ENCODE measurements at places on chromosomes 11 and 22. TPM values are rescaled to one million over a fixed set of nuclear protein-coding genes. Genes with fewer than 3 reads are reported as not detected.

Gene MTCH2
- total RNA-seq, result 41.4 TPM

Gene HEPN1
- total RNA-seq, result not detected

Gene CYP2D6
- 2.0 TPM for total RNA-seq

Gene FOLH1
- total RNA-seq, result 32.5 TPM

Gene MAPK11
- total RNA-seq, result 20.4 TPM

Gene OOSP4B
- total RNA-seq, result not detected

Gene SMIM35
- total RNA-seq, result not detected

Gene SART1
- 51.0 TPM for total RNA-seq

Gene IGSF9B
- total RNA-seq, result 13.5 TPM

Gene ENTHD1
- total RNA-seq, result 4.9 TPM

Gene TUB
- total RNA-seq, result 12.9 TPM

DNA sequence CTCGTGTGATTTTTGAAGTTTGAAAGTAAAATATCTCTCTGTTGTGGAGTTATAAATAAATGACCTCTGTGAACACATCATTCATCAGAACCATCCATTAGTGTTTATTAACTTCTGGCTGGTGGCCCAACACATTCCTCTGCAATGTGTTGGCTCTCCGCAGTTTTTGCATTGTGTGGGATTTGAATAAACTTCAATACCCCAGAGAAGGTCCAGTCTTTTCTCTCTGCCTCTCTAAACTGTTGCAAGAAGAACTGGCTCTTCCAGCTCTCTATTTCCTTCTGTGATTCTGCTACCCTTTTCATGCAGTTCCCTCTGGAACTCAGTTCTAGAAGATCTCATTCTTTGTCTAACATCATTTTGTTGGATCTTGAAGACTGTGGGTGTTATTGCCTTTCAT is 125.0 kb upstream of the ARHGAP42 start:
- no peak for DNase-seq

- DNase-seq, result no peak
Measured at GRCh38 chr11:113992459-113993110, 17.7 kb downstream of the HTR3A start.

DNA sequence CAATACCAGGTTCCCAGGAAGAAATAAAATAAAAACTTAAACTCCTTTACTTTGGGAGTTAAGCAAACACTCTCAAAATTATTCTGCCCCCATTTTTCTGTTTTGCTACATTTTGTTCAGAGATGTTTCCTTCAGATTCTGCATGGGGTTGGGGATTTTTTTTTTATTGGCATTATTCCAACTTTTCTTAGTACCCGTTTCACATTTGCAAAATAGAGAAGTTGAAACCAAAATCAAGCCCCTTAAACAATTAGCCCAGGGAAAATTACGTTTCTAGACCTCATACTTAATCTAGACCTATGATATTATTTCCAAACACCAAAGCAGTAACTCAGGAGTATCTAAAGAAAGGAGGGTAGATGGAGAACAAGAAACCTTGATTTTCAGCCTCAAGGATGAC is 20.6 kb upstream of the MS4A7 start:
- DNase-seq, result no peak

DNA sequence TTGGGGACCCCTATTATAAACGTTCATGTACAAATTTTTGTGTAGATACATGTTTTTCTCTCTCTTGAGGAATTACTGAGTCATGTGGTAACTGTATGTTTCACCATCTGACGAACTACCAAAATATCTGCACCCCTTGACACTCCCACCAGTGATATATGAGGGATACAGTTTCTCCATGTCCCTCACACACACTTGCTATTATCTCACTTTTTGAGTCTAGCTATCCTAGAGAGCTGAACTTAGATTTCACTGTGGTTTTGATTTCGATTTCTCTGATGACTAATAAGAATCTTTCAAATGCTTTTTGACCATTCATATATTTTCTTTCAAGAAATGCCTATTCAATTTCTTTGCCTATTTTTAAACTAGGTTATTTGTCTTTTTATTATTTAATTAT is 200.2 kb downstream of the PGR start:
- DNase-seq, result no peak

DNA sequence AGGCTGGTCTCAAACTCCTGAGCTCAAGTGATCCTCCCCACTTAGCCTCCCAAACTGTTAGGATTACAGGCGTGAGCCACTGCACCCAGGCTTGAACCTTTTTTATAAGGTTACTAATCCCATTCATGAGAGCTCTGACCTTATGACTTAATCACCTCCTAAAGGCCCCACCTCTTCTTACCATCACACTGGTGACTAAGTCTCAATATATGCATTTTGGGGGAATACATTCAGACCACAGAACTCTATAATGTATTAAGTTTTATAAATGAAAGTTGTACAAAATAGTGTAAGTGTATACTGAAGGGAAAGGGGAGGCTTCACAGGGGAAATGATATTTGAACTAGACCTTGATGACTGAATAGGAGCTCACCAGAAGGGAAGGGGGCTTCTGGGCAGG is 28.4 kb upstream of the RBFOX2 start:
- DNase-seq, result no peak

- DNase-seq, result no peak
Measured at GRCh38 chr11:118086913-118087768, at the start of gene SMIM35. TSS of gene SMIM35 (minus strand) at chr11:118086963. CDS start at chr11:118086757, 206 bp downstream.

DNA sequence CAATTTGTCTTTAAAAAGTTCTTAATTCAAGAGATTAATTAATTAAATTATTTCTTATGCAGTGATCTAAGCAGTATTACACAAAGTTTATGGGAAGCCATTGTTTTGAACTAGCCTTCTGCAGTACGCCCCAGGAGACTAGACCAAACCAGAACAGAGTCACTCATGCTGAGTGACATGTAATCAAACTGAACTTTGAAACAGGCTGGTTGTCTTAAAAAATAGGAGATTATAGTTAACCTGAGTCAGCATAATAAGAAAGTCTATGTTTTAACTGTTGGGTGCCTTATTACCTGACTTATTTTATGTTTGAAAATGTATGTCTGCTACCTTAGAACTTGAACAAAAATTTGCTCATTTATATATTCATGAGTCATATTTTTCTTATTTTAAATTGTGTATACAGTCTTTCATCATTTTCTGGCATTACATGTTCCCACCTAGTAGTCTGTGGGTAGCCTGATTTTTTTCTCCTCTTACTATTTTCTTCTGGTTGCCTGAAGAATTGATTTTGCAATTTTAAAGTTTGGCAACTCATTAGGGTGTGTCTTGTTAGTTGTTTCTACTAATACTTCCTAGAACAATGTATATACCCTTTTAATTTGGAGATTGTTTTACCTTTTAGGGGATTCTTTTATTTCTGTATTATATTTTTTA is 161.4 kb downstream of the AASDHPPT start:
- no peak for DNase-seq

GRCh38 chr11:5197536-5197935 is 2.9 kb downstream of the OR51V1 start:
- DNase-seq, result no peak

DNA sequence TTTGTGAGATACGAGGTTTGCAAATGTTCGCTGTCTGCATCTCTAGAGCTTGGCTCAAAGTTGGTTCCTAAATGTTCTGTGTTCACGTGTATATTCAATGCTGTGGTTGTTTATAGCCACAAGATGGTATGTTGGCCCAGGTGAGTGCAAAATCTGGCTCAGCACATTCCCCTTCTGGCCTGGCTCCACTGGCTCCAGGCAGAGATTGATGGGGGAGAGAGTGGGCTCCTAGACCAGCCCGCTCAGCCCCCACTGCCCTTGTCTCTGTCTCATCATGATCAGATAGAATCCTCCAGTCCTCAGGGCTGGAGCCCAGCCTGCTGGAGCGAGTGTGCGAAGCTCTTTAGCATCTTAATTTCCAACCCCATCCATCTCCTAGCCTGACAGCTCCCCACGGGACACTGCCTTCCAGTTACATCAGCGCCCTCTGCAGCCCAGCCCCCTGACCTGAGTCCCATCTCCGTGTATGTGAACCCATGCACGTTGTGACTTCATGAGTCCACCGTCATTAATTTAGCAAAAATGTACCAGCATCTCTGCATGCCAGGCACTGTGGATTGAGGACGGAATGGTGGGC is 2.0 kb downstream of the P2RX3 start:
- no peak for DNase-seq

DNA sequence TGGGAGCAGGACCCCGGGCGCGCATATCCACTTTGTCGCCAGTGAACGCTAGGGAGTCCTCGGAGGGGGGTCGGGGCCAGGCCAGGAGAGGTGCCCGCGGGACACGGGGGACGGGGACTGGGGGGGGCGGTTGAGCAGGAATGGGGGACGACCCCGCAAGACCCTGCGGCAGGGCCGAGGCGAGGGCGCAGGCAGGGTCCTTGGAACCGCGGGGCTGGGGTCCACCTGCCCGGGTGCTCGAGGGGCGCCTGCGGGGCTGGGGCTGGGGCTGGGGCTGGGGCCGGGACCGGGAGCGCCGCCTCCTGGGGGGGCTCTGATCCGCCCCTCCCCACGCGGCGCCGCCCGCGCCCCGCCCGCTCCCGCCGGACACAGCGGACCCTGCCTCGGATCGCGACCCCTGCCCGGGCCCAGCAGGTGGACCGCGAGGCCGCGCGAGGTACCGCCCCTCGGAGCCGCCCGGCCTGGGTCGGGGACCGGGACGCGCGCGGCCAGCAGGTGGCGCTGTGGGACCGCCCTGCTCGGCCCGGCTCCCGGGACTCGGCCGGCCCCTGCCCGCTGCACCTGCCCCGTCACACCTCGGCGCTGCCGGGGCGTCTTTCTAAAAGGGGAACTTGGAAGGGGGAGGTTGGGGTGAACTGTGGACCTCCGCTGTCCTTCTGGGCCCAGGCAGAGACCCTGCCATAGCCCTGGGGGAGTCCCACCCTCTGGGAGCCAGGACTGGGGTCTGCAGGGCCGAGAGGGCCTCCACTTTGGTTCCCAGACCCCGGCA is 11.0 kb downstream of the CRELD2 start:
- no peak for DNase-seq

DNA sequence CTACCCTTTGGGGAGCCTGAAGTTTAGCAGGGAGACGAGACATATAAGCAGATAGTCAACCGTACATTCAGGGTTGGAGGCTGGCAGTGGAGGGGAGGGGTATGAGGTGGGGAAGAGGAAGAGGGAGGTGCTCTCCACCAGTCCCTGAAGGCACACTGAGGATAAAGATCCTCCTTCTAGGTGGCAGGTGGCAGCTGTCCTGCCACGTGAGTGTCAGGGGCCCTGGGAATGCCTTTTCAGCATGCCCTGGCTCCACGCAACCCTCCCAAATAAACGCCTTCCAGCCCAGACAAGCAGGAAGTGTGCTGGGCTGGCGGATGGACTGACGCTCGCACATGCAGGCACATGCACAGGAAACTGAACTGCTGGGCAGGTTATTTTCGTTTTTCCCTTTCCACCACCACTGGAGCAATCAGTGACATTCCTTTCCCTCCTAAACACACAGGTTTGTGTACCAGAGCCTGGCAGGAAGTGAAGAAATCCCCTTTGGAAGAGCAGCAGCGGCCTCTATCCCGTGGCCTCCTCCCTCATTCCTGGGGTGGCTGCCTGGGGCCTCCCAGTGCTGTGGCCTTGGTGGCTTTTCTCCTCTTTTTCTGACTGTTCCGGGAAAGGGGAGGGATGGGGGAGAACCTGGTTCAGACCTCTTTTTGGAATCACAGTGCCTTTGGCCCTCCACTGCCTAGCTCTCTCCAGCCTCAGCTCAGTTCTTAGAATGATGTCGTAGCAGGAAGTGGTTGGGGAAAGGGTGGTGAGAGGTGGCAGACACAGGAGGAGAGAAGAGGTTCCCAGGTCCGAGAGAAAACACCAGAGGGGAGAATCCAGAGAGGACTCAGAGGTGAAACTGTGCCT is 157.0 kb upstream of the TIMP3 start:
- no peak for DNase-seq

- no peak for DNase-seq
Measured at GRCh38 chr11:86753459-86753858, 46.9 kb upstream of the PRSS23 start.

DNA sequence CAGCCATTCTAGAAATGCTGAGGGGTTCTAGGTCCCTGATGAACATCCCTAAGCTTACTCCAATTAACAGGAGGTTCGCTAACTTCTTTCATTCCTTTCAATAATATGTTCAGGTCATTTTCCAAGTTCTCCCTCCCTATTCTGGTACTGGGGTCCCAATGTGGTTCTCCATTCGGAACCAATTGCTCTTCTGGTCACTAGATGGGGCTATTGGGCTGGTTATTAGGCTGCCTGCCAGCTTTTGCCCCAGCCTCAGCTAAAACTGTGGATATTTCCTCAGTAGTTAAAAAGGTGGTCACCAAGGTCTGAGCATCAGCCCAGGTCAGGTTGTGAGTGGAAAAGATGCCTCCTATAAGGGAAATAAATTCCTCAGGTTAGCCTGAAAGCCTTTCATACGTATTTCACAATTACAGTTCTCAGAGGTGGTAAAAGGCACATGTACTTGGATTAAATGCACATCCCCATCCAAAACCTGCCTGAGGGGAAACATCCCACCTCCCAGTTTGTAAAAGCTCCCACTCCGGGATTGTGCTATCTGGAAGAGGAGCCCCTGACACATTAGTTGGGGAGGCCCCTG is 161.1 kb upstream of the CCDC179 start:
- no peak for DNase-seq

GRCh38 chr11:44277196-44278090 is 32.5 kb downstream of the ALX4 start:
- DNase-seq, result peak; percentile 28

DNA sequence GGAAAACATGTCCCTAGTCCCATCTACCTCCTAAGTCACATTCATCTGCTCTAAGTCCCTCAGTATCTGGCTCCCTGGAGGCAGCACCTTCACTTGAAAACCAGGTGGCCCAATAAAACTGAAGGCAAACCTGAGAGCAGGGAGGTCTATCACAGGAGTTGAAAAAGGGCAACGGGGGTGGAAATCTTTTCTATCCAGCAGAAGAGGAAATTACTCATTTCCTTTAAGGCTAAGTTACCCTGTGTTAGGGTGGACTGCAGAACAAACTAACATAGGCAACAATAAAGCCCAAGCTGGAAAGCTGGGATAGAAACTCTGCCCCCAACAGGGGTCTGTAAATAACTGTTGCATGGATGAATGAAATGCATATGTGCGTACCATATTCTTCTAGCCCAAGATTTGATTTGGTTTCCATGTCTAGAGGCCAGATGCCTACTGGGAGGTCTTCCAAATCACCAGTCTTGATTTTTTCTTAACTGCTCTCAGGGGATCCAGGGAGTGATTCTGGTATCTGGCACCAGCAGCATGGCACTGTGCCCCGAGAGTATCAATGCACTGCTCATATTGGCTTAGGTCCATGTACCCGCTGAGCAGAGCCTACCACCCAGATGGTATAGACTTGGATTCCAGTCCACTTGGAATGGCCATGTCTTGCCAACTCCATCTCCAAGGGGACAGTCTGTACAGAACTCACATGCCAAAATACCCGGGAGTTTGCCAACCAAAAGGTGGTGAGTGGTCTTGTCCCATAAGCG is 350.0 kb upstream of the NCAM1 start:
- DNase-seq, result no peak

GRCh38 chr11:114774599-114775361 is 96.5 kb downstream of the NXPE2 start:
- no peak for DNase-seq

GRCh38 chr11:15473954-15474837 is 359.5 kb downstream of the INSC start:
- no peak for DNase-seq

GRCh38 chr11:123406441-123407129 is 23.5 kb upstream of the GRAMD1B start:
- DNase-seq, result no peak

- DNase-seq, result no peak
Measured at GRCh38 chr11:114110123-114110522, 50.6 kb downstream of the ZBTB16 start.

GRCh38 chr11:38950867-38951266 is 2352.8 kb upstream of the RAG2 start:
- DNase-seq, result no peak

- DNase-seq, result no peak
Measured at GRCh38 chr22:45341498-45341897, 31.8 kb downstream of the FAM118A start.

Measured in sciatic nerve (tissue), 2 donors.